Fibroblast of lung (primary cell): ENCODE measurements at places on chromosomes 5 and 9.
A peak's percentile ranks its signal among the peaks of the same experiment; 100 is the strongest.

- peak; percentile 85 for DNase-seq
Measured at GRCh38 chr9:82606492-82607382, 456.2 kb downstream of the RASEF start.

GRCh38 chr5:158816011-158816696, 283.6 kb downstream of the EBF1 start:
- peak; percentile 20 for DNase-seq

GRCh38 chr9:86676396-86676795, 270.9 kb downstream of the GAS1 start:
- DNase-seq = no peak

DNA sequence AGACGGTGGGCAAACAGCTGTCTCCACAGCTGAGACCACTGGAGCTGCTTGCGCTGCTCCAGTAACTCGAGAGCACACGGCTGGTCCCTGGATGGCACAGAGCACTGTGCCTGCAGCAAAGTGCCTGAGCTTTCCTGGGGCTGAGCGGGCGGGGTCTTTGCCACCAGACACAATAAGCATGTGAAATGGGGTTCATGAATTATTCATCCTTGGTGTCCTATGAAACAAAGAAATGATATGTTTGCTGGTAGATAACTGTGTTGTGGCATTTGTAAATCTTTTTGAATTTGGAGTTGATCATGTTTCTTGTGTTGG, 151.7 kb upstream of the MPDZ start:
- no peak for DNase-seq

- no peak for DNase-seq
Measured at GRCh38 chr5:3343211-3343610, 252.4 kb upstream of the IRX1 start.

GRCh38 chr9:116147821-116148220, 5.8 kb upstream of the PAPPA start:
- DNase-seq = no peak

GRCh38 chr9:73451003-73451402, 299.3 kb downstream of the ANXA1 start:
- DNase-seq = peak; percentile 14

DNA sequence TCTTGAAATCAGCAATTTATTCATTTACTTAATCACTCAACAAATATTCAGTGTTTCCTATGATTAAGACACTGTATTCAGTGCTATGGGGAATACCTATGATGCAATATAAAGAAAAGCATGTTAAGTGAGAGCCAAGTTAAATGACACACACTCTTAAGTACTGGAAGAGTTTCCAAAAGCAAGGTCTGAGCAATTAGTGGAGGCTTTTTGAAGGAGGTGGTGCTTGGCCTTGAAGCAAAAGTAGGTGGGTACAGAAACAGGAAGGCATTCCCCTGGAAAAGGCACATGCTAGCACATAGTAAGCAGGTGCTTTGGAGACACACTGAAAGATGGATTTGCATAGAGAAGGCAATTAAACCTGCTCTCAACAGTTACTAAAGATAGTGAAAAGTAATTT, 4.0 kb downstream of the TSLP start:
- peak; percentile 95 for DNase-seq

- DNase-seq = no peak
Measured at GRCh38 chr9:25814023-25814422, 135.8 kb upstream of the TUSC1 start.

GRCh38 chr5:12662545-12663314, 758.5 kb upstream of the CTNND2 start:
- DNase-seq = no peak

- DNase-seq = no peak
Measured at GRCh38 chr9:19989213-19989612, 200.4 kb upstream of the SLC24A2 start.

GRCh38 chr5:81726297-81726696, 24.6 kb downstream of the SSBP2 start:
- peak; percentile 43 for DNase-seq

DNA sequence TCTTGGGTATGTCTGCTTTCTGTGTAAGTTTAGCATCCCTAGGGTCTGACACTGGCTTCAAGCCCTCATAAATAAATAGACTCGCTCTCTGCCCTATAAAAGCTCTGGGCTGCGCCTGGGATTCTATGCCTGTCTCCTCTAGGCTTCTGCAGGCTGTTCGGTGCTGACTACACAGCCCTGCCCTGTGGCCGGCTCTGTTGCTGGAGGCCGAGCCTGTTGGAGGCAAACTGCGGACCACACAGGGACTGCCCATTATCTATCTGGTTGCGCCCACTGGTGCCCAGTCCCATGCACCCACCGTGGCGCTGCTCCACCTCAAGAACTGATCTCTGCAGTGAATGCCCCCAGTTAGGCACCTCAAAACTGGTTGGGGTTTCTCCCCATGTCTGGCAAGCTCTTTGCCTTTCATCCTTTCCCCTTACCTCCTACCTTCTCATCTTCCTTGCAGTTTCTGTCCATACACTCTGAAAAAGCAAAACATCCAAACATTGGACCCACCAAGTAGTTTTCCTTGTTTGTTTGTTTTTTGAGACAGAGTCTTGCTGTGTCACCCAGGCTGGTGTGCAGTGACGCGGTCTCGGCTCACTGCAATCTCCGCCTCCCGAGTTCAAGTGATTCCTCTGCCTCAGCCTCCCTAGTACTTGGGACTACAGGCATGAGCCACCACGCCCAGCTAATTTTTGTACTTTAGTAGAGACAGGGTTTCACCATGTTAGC, 207.2 kb downstream of the ERCC6L2 start:
- no peak for DNase-seq

- no peak for DNase-seq
Measured at GRCh38 chr9:2180154-2180553, 165.0 kb downstream of the SMARCA2 start.

- DNase-seq = no peak
Measured at GRCh38 chr5:82822634-82822927, 254.6 kb downstream of the TMEM167A start.

GRCh38 chr5:9888501-9888901, 258.4 kb upstream of the TAS2R1 start:
- DNase-seq = peak; percentile 80

GRCh38 chr5:56534102-56534829, 281.1 kb upstream of the MAP3K1 start:
- peak; percentile 58 for DNase-seq

- DNase-seq = no peak
Measured at GRCh38 chr5:73388740-73389139, 59.8 kb downstream of the FOXD1 start.

DNA sequence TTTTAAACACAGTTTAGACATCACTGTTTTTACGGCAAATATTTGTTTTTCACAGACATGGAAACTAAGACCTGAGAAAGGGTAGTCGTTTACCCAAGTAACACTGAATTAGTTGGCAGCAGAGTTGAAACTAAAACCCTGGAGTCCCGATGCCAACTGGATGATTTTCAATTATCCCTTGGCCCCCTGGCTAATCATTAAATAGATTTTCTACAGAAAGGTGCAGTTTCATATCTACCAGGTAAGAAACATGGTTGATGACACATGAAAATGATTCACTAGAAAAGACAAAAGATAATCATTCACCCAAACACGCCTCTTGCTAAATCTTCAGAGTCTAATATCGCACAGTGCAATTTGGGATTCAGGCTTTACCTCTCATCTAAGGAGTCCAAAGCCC, 136.9 kb downstream of the SEMA5A start:
- no peak for DNase-seq

GRCh38 chr5:13350767-13351166, 593.7 kb downstream of the DNAH5 start:
- peak; percentile 73 for DNase-seq

DNA sequence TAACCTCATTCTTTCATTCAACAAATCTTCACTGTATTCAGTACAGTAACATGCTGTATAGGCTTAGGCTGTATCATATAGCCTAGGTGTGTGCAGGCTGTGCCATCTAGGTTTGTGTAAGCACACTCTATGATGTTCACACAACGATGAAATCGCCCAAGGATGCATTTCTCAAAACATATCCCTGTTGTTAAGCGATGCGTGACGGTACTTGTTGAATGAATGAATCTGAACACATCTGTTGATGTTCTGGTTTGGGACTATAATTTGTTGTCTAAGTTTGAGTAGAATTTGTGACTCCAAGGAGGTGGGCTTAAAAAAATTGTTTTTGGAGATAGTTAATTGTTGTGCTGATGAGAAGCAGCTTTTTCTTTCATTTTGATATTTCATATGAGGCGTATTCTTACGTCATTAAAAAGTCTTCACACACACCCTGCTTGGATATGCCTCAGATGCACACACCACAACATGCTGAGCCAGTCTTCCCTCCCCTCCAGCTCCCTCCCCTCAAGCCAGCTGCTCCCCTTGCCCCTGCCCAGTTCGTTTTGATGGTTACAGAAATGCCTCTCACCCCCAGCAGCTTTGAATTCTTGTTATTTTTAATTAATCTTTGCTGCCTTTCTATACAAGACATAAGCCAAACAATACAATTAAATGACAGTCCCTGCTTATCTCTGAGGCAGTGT, 5.5 kb upstream of the PSAT1 start:
- DNase-seq = no peak

DNA sequence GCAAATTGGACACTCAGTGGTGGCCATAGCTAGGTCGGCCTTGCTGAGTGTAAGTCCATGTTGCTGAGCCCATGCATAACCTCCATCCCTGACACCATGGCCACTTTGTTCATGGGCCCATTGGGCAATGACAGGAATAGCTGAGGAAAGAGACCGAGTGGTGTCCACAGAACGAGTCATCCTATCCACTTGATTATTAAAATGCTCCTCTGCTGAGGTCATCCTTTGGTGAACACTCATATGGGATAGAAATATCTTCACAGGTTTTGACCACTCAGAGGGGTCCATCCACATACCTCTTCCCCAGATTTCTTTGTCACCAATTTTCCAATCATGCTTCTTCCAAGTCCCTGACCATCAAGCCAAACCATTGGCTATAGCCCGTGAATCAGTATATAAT, 63.6 kb downstream of the PPIC start:
- peak; percentile 6 for DNase-seq

- DNase-seq = no peak
Measured at GRCh38 chr5:20340126-20340525, 352.1 kb upstream of the CDH18 start.

GRCh38 chr5:89904442-89904841, 505.1 kb downstream of the CETN3 start:
- no peak for DNase-seq

GRCh38 chr9:135332979-135333748, 146.4 kb upstream of the PPP1R26 start:
- DNase-seq = no peak

DNA sequence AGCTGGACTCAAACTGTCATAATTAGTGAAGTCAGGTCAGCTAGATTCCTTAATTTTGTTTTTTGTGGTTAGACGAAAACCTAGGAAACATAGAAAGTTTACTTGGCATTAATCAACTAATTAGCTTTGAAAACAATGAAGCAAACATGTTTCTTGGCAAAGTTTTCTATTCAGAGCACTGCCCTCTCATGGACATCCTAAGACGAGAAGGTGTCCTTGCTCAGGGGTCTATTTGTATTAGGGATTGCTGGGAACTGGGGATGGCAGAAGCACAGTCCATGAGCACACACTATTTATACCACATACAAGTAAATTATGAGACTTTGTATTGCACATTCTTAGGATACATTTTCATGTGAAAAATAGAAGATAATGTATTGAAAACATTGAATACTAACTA, 49.7 kb downstream of the POC5 start:
- no peak for DNase-seq

GRCh38 chr5:41876678-41877077, 6.5 kb upstream of the OXCT1 start:
- no peak for DNase-seq

- no peak for DNase-seq
Measured at GRCh38 chr5:108303611-108304010, 78.3 kb downstream of the FBXL17 start.

DNA sequence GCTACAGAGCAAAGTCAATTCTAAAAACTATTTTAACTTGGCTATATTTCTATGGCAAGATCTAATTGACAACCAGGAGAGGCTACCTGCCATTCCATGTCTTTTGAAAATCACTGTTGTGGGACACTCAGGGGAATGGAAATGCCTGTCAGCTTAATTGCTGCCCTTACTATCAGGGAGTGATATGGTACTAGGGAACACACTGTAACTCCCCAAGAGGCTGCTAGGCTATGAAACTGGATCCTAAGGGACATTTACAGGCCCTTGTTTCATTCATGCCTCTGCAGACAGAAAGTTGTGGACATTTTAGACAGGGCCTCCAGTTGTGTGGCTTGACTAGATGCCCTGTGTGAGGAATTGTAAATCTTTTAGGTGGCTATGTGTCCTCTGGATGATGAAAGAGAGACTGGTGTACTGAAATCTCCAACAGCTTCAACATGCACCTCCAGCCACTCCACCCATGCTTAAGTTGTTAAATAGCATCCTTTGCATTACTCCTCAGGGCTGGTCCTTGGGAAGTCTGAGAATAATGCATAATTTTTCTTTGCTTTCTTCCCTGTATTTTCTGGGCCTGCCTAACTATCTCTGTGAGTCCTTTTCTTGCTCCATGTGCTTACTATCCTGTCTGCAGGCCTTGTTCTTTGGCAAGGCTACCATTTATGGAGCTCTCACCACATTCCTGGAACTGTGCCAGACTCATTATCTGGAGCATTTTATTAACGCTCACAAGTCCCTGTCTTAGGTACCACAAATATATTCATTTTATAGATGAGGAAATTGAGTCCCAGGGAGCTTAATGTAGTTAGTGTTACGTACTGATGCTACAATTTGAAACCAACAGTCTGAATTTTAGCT, 3.2 kb downstream of the MROH2B start:
- peak; percentile 9 for DNase-seq

DNA sequence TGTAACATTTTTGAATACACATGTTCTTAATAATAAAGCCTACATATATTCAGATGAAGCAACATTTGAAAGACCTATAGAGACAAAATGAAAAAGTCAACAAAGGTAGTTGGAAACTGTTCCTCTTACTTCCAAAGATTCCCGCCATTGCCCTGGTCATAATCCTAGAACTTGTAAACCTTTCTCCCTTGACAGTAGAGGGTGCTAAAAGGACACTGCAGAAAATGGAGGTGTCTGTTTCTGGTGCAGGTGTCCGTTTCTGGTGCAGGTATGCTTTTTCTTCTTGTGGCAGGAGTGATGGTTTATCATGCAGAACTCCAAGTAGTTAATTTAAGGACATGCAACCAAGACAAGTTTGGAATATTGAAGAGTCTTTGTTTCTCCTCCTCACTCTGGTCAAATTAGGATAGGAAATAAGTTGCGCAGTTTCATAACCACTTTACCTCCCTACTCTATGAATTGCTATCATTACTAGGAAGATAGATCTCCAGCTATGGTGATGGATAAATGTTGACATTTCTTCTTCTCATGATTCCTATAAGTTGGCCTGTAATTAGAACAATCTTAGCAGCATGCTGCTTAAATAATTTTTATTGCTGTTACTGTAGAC, 56.0 kb upstream of the FAM174A start:
- peak; percentile 32 for DNase-seq

DNA sequence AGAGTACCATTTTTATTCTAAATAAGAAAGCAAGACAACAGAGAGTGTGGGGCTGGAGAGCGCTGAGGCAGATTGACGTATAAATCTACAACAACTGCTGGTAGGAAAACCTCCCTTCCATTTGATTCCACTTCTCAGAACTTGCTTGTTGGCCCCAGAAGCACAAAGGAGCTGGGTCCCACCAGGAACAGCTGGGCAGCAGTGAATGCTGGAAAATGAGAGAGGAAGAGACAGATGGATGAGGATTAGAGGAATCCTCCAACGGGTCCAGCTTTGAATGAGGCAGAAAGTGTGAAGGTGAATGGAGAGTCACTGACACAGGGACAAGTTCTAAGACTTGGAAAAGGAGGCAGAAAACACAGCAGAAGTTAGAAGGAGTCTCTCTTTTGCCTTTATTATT, 14.8 kb downstream of the TAS2R1 start:
- DNase-seq = no peak

- no peak for DNase-seq
Measured at GRCh38 chr9:30673132-30673531, 1711.3 kb upstream of the ACO1 start.
